Fibroblast of villous mesenchyme (primary cell): ENCODE measurements at places on chromosomes 3 and 15. TPM values are rescaled to one million over a fixed set of nuclear protein-coding genes. Genes with fewer than 3 reads are reported as not detected.
A peak's percentile ranks its signal among the peaks of the same experiment; 100 is the strongest.

Gene INSYN1
- under 0.01 and 0.64 TPM in 2 replicates for total RNA-seq

Gene HAUS2
- total RNA-seq, result 25.9 and 26.7 TPM in 2 replicates

GRCh38 chr3:133563816-133564215 lies 9.7 kb upstream of the CDV3 start:
- DNase-seq, result no peak

- DNase-seq, result no peak
Measured at GRCh38 chr3:149781741-149782140, 10.6 kb downstream of the ANKUB1 start.

DNA sequence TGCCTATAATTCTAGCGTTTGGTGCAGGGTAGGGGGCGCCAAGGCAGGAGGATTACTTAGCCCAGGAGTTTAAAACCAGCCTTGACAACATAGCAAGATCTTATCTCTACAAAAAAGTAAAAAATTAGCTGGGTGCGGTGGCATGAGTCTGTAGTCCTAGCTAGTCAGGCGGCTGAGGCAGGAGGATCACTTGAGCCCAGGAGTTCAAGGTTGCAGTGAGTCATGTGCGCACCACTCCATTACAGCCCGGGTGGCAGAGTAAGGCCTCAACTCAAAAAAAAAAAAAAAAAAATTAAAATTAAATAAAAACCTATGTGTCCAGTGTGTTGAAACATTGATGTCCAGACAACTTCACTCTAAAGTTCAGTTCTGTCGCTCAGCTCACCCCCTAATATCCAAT lies 78.2 kb upstream of the SOX2 start:
- no peak for DNase-seq

DNA sequence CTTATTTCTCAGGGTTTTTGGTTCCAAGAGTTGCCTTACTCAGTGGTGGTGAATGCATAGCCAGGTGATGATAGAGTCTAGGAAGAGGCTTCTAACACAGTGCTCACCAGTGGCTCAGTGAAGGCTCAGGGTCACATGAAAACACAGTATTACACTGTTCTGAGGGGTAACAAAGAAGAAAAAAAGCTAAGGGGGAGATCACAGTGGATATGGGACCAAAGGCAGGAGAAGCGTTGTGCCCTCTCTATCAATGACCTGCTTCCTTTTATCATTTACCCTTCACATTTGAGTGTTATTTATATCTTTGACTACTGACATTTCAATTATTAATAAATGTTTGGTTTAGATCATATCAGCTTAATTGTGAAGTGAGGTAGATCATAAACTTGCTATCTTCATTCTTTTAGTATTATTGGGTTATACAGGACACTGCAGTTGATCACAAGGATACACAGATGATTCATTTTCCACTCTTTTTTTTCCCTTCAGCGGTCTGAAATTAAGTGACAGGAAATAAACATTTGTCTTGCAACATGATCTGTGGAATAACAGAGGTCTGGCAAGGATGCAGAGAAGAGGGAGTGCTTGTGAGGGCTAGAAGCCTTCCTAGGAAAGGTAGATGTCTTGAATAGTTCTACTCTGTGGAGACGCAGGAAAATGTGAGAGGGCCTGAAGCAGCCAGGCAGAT lies 171.7 kb downstream of the C3orf38 start:
- peak; percentile 0 for DNase-seq

DNA sequence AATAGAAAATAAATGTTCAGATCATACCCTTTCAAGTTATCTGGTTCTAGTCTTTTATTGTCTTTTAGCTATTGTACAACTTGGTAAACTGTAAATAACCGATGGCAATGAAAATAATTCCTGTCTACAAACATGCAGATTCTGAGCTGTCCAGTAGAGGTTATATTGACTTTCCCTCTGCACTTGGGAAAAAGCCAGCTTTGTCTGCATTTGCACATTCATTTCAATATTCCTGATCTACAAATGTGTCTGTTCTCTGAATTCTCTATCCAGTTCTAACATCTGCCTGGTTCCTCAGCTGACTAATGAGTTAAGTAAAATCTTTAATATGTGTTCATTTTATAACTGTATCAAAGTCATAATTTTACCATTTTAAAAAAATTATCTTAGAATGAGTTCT lies 408.5 kb downstream of the ERC2 start:
- no peak for DNase-seq

GRCh38 chr3:182957226-182957625 lies 23.1 kb downstream of the DCUN1D1 start:
- DNase-seq, result no peak

DNA sequence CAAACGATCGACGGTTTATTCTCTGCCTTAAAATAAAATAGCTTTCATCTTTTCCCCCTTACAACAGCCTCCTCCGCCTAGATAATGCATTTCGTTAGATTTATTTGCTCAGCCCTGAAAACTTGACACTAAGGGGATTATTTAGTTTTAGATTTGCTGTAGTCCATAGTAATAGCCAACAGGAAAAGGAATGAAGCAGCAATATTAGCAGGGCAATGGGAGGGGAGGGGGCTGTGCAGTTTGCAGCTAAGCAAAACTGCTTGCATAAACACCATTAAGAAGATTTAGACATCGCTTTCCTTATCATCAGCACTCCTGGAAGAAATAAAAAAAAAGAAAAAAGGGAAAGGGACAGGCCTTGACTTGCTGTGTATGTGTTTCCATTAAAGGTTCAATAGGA lies 286.5 kb upstream of the SOX14 start:
- no peak for DNase-seq

- DNase-seq, result peak; percentile 34
Measured at GRCh38 chr3:114527036-114527644, 233.3 kb downstream of the TIGIT start.

DNA sequence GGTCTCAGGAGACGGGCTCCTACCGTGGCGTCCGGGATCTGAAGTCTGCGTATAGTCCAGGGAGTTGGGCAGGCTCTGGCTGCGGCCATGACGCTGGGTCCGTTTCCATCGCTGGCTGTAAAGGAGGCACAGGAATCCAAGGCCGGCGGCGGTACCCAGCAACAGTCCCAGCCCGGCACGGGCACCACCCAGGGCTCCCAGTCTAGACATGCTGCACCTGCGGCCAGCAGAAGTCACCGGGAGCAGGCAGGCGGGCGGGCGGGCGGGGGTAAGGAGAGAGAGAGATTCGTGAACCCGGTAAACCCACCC lies 526 bp downstream of the RMDN3 start:
- peak; percentile 34 for DNase-seq

DNA sequence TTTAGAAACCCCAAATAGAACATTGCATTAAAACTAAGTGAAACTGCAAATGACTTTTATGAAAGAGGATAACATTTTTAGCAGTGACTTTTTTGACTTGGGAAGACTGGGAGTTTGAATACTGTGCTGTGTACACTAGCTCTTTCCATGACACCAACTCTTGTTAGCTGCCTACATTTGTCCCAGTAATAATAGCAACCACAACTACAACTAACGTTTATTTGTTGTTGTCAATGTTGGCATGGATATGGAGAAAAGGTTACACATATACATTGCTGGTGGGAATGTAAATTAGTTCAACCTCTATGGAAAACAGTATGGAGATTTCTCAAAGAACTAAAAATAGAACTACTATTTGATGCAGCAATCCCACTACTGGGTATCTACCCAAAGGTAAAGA lies 329.6 kb upstream of the ADAMTS9 start:
- DNase-seq, result no peak

GRCh38 chr3:127033171-127033570 lies 50.3 kb downstream of the PLXNA1 start:
- no peak for DNase-seq
